ENCODE measurements at places on chromosomes 3 and 15. TPM values are rescaled to one million over a fixed set of nuclear protein-coding genes. Genes with fewer than 3 reads are reported as not detected.

GRCh38 chr15:63452552-63453136 lies 51.7 kb upstream of the USP3 start:
- no peaks in the 10 kb centered on the region for H3K27me3 ChIP-seq
- H3K4me3 ChIP-seq, result no peak overlapping the region
- H3K27ac ChIP-seq, result no peak overlapping the region
- DNase-seq, result no peak

The PYGO1 gene
- total RNA-seq, result 5.1 TPM

DNA sequence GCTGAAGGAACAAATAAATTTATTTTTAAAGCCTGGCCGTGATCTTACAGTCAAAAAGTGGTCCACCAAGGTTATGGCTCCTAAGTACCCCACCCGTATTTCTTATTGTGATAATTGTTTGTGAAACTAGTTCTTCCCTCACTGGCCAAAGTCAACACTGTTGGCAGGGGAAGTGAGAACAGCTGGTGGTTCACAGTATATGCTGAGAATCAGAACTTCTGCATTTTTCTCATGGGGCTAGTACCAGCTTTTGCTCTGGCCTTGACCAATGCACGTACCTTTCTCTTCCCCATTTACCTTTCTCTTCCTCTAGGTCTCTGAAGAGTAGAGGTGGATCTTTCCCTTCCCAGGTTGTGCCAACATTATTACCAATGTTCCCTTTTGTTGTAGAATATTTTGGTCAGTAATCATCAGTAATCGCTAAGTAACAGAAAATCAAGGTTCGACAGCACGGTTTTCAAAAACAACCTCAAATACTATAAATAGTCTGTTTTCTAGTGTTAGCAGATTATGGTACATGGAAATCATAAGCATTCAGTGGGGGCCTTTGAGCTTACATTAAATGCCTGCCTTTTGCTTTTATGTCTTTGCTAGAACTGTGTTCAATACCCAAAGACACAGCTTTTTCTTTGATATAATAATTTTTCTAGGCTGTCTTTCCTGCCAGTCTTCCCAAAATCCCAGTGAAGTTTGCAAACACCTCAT lies 268.0 kb downstream of the LPP start:
- H3K36me3 ChIP-seq, result peaks cover 12% of the 10 kb centered on the region
- H3K4me3 ChIP-seq, result no peak overlapping the region
- DNase-seq, result peak; percentile 26
- H3K27me3 ChIP-seq, result no peaks in the 10 kb centered on the region

DNA sequence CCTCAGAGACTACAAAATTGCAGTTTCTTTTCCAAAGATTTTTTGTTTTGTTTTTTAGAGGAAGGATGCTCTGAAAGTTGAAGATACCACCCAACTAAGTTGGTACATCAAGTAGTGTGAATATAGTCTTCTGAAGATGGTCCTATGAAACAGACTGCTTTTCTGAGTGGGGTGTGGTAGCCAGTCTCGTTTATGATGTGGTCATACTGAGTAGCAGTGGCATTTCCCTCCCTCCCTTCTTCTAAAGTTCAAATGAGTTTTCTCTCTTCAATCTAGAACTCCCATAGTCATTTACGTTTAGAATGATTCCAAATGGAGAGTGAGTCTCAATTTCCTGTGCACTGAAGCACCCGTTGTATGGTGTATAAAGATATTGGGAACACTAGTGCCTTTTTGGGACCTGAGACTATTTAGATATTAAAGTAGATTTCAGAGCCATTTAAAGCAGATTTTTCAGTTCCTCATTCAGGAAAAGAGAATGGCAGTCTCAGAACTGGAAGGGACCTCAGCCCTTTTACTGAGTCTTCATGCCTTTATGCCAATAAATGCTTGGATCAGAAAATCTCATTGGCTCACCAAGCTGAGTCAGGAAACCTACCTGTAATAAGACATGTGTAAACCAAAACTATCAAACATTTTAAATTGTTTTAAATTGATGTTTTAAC lies 200.4 kb downstream of the CDIN1 start:
- H3K27me3 ChIP-seq, result no peaks in the 10 kb centered on the region
- DNase-seq, result no peak
- no peak overlapping the region for H3K4me3 ChIP-seq
- H3K4me1 ChIP-seq, result peaks cover 7% of the 10 kb centered on the region
- no peak overlapping the region for H3K27ac ChIP-seq

- H3K27me3 ChIP-seq, result peaks cover 29% of the 10 kb centered on the region
- peaks cover 5% of the 10 kb centered on the region for H3K4me1 ChIP-seq
- H3K4me3 ChIP-seq, result no peak overlapping the region
- H3K27ac ChIP-seq, result no peak overlapping the region
Observed at GRCh38 chr15:34619151-34619550, 35.7 kb upstream of the GOLGA8B start.

GRCh38 chr15:42080186-42080918 lies 14.0 kb downstream of the PLA2G4D start:
- no peak for DNase-seq
- H3K4me3 ChIP-seq, result no peak overlapping the region
- no peak overlapping the region for H3K27ac ChIP-seq

DNA sequence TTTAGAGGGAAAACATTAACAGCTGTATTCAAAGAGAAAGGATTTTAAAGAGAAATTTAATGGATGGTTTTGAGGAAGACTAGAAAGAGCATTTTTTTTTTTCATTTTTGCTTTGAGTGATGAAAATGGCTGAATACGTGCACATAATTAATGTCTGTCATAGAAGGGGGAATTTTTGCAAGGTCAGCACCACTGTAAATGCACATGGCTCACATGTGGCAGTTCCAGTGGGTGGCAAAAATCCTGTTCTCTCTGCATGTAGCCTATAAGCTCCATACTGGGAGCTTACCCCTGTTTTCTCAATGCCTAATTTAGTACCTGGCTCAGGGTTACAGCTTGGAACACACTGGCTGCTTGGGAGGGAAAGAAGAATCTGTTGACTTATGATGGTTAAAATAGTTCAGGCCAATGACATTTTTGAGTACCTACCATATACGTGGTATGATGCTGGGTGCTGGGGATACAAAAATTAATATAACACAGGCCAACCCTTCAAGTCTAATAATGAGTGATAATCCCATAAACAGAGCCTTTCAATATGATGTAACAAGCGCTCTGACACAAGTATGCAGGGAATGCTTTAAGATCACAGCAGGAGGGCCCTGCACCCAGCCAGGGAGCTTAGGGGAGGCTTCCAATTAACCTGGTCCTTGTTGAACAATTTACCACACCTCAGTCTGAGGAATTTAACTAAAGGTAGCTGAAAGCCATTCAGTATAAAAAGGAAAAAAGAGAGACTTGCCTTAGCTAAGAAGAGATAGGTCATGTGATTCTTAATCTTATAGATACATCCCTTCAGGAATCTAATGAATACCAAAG lies 33.0 kb downstream of the HSPBAP1 start:
- no peaks in the 10 kb centered on the region for H3K27me3 ChIP-seq
- H3K36me3 ChIP-seq, result peaks cover 28% of the 10 kb centered on the region
- H3K4me1 ChIP-seq, result no peaks in the 10 kb centered on the region

The SMAD6 gene
- total RNA-seq, result not detected

The DPPA2 gene
- total RNA-seq, result not detected

DNA sequence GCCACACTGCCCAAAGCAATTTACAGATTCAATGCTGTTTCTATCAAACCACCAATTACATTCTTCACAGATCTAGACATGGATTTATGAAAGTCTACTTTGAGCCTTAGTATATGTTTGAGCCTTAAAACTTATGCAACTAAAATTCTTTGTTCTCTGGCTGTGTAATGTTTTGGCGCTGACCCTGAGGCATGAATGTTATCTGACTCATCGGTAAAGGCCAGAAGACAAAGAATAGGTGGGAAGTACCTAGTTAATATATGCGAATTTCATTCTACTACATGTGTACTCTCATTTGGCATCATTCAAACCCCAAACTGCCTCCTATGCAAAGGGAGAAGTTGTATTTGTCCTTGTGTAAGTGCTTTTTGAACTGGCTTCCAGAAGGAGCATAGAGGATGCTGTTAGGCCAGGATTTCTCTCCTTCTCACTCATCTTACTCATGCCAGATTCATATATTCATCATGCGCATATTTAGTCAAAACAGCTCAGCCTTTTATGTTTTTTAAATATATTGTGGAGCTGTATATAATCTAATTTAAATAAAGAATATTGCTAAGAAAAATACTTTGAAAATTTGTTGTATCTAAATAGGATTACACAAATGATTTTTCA lies 204.2 kb downstream of the NFKBIZ start:
- H3K36me3 ChIP-seq, result no peaks in the 10 kb centered on the region
- peak; percentile 91 for DNase-seq
- H3K4me3 ChIP-seq, result no peak overlapping the region
- H3K27ac ChIP-seq, result no peak overlapping the region
- H3K4me1 ChIP-seq, result no peaks in the 10 kb centered on the region

- no peaks in the 10 kb centered on the region for H3K4me1 ChIP-seq
- no peaks in the 10 kb centered on the region for H3K27me3 ChIP-seq
- H3K4me3 ChIP-seq, result no peak overlapping the region
- H3K36me3 ChIP-seq, result no peaks in the 10 kb centered on the region
- no peak overlapping the region for H3K27ac ChIP-seq
Observed at GRCh38 chr3:122251428-122251827, 68.0 kb downstream of the CASR start.

- H3K4me1 ChIP-seq, result peaks cover 14% of the 10 kb centered on the region
- H3K4me3 ChIP-seq, result no peak overlapping the region
- DNase-seq, result no peak
- H3K36me3 ChIP-seq, result peaks cover 84% of the 10 kb centered on the region
Observed at GRCh38 chr3:128107834-128108233, 15.8 kb downstream of the RUVBL1 start.

The NR2E3 gene
- total RNA-seq, result 0.56 TPM

The TEX9 gene
- 6.3 TPM for total RNA-seq

DNA sequence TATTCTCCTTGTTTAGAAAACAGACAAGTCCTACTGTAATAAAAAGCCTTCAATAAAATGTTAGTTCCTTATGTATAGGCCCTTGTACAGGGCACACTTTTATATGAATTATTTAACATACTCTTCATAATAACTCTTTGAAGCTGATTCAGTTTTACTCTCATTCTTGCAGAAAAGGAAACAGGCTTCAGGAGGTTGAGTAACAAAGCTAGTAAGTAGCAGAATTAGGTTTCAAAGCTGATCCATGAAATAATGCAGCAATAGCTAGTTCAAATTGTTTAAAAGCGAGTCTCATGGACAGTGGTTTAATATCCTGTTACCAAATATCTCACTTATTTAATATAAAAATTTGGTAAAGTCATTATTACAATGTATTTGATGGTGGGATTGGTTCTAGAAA lies 25.0 kb downstream of the TCF12 start:
- no peak overlapping the region for H3K27ac ChIP-seq
- H3K36me3 ChIP-seq, result peaks cover 21% of the 10 kb centered on the region
- H3K27me3 ChIP-seq, result no peaks in the 10 kb centered on the region
- H3K4me3 ChIP-seq, result no peak overlapping the region

The CX3CR1 gene
- total RNA-seq, result not detected

DNA sequence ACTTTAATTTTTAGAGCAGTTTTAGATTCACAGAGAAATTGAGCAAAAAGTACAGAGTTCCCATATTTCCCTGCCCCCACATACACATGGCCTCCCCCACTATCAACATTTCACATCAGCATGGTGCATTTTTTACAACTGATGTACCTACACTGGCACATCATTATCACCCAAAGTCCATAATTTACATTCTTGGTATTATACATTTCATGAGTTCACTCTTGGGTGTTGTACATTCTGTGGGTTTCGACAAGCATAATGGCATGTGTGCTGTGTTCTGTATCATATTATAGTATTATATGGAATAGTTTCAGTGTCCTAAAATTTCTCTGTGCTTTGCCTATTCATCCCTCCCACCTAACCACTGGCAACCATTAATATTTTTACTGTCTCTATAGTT lies 419.8 kb upstream of the THBS1 start:
- no peaks in the 10 kb centered on the region for H3K4me1 ChIP-seq
- H3K36me3 ChIP-seq, result no peaks in the 10 kb centered on the region
- no peak overlapping the region for H3K4me3 ChIP-seq
- H3K27ac ChIP-seq, result no peak overlapping the region

The HESX1 gene
- total RNA-seq, result 0.66 TPM

DNA sequence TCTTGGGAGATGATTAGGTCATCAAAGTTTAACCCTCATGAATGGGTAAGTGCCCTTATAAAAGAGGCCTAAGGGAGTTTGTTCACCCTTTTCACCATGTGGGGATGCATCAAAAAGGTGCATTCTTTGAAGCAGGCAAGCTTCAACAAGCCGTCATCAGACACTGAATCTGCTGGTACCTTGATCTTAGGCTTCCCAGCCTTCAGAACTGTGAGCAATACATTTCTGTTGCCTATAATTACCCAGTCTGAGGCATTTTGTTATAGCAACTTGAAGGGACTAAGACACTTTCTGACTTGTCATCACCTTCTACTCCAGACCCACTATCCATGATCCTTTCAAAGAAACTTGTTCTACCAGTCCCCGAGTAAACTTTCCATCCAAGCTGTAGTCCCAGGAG lies 44.6 kb upstream of the LRRC58 start:
- H3K36me3 ChIP-seq, result peaks cover 19% of the 10 kb centered on the region
- no peaks in the 10 kb centered on the region for H3K4me1 ChIP-seq
- H3K27me3 ChIP-seq, result no peaks in the 10 kb centered on the region
- H3K4me3 ChIP-seq, result no peak overlapping the region
- no peak for DNase-seq

GRCh38 chr3:192174283-192174682 lies 553.1 kb downstream of the FGF12 start:
- no peaks in the 10 kb centered on the region for H3K36me3 ChIP-seq
- no peak for DNase-seq
- no peaks in the 10 kb centered on the region for H3K27me3 ChIP-seq
- H3K4me1 ChIP-seq, result peaks cover 6% of the 10 kb centered on the region
- H3K4me3 ChIP-seq, result no peak overlapping the region

DNA sequence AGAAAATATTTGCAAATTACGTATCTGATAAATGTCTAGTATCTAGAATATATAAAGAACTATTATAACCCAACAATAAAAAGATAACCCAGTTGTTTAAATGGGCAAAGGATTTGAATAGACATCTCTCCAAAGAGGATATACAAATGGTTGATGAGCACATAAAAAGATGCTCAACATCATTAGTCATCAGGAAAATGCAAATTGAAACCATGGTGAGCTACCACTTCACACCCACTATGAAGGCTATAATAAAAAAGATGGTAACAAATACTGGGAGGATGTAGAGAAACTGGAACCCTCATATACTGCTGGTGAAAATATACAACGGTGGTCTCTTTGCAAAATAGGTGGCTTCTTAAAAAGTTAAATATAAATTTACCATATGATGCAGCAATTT lies 28.0 kb downstream of the RAD51 start:
- H3K36me3 ChIP-seq, result peaks cover 7% of the 10 kb centered on the region
- H3K27ac ChIP-seq, result peak overlapping the region; percentile 51
- no peaks in the 10 kb centered on the region for H3K4me1 ChIP-seq

DNA sequence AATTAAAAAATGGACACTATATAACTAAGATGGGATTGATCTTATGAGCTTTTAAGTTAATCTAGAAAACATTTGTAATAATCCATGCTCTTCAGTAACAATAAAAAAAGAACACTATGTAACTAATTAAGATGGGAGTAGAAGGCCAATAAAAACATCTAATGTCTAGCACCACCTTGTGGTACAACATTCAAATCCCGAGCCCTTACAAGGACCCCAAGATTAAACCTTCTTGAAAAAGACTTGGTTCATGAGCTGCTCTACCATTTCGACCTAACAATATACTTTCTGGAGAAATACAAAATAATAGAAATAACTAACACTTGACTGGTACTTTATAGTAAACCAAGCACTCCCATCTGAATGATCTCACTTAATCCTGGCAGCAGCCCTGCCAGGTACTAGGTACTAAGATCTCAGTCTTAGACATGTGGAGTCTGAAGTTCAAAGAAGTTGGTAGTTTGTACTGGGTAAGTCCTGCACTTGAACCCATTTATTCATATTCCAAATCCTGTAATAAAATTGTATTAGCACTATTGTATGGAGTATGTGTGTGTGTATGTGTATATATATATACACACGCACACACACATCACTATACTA lies 21.8 kb downstream of the METTL6 start:
- DNase-seq, result peak; percentile 59
- H3K4me1 ChIP-seq, result no peaks in the 10 kb centered on the region
- H3K4me3 ChIP-seq, result no peak overlapping the region
- H3K36me3 ChIP-seq, result peaks cover 11% of the 10 kb centered on the region
- no peak overlapping the region for H3K27ac ChIP-seq
